ENCODE measurements at places on chromosomes 7 and 10. TPM values are rescaled to one million over a fixed set of nuclear protein-coding genes. Genes with fewer than 3 reads are reported as not detected.

Gene AUTS2
- 78.0 TPM for polyA plus RNA-seq

Gene MYOZ1
- 5.0 TPM for polyA plus RNA-seq

Gene CEP55
- polyA plus RNA-seq: 18.2 TPM

GRCh38 chr10:493391-494148 lies 195.9 kb downstream of the DIP2C start:
- DNase-seq: no peak

GRCh38 chr7:155408651-155409586 lies 49.0 kb upstream of the EN2 start:
- no peak for DNase-seq

All from renal cortex interstitium (tissue), 15 donors.